ENCODE measurements at places on chromosomes 6 and 20.

- DNase-seq: no peak
Observed at GRCh38 chr6:74549746-74550145, 656.1 kb downstream of the COL12A1 start.

DNA sequence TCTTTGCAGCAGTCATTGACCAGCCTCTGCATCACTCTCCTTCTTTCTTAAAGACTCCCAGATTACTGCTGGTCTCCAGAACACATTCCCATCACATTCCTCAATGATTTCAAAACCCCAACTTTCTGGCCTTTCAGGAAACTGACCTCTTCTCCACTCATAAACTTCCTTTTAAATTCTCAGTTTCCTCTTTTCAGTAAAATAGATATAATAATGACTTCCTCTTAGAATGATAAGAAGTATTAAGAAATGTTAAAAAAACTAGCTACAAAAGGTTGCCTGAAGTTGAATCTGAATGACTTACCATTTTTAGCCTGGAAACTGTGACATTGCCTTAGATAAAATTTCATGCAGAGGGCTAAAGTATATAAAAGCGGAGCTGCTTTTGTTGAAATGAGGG, 239.3 kb downstream of the OGFRL1 start:
- DNase-seq: no peak

DNA sequence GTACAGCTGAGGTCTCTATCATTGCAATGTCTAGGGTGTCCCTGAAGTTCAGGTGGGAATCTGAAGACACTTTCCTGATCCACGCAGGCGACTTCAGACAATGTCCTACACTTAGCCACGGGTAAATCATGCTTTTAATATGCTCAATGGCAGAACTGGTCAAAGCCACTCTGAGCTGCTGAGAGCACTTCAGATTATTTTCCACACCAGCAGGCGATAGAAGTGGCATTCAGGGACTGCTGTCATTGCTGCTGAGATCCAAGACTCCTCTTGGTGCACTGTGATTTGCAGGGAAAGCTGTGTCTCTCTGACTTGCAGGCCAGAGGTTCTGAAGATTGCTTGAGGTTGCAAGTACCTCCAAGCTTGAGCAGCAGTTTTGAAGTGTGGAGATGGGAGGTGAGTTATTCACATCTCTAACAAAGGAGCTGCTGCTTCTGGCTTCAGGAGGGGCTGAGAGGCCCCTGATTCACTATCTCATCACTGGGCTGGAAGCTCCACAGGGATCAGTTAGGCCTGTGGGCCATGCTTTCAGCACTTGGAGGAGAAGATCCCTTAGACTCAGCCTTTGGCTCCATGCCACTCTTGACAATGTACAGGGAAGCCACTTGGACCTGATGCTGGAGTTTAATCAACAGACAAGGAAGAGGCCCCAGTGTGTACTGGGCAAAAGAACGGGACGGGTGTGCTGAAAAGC, 2.9 kb upstream of the SSTR4 start:
- no peak for DNase-seq

- no peak for DNase-seq
Observed at GRCh38 chr20:164618-165017, 7.4 kb downstream of the DEFB127 start.

DNA sequence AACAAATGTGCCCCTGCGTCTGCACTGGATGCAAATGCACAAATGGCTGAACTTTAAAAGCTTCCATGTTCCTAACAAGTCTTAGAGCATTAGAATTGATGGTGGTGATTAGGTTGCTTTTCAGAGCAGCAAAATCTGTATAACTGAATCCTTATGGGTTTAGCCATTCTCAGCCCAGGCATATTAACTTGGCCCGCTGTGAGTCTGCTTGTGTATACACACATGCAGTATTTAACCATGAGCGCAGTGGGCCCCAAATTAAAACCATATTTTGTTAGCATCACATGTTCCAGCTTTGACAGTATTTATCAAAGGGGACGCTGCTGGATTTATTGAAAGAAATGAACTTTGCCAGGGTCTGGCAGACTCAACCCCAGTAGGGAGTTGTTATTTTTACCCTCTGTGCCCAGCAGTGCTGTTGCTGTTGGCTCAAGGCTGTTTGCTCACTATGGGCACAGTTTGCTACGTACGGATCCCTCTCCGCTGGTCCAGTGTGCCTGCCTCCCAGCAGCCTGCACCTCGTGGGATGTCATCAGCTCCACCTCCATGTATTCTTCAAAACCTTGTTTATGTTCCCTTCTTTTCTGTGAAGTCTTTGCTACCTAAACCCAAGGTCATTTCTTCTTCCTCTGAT, 144.7 kb downstream of the QRSL1 start:
- DNase-seq: no peak

DNA sequence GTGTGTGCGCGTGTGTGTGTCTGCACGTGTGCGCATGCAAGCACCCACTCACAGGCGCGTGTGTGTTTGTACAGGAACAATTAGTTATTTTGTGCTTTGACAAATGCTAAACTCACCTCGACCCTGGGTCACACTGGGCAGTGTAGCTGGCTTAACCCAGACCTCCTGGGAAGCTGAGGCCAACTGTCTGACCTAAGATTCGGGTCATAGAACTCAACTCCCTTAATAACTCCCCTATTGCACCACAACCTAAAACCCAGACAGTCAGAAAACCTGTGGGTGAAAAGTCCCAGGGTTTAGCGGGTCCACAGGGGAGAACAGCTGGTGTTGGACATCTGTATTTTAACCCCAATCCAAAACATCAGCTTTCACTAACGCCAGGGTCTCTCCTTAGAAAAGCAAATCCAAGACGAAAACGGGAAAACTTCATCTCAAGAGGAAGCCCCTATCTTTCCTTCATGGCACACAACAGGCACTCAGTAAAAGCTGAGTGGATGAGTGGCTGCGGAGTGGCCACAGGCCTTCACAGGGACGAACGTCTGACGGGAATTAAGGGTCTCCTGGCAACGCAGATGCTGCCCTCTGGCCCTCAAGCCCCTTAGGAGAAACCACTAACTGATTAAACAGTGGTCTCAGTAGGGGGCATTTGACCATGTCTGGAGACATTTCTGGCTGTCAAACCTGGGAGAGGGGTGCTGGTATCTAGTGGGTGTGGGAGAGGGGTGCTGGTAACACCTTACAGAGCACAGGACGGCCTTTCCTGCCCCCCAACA, 4.5 kb downstream of the PMEPA1 start:
- DNase-seq: no peak

GRCh38 chr6:15280028-15280427, 34.2 kb downstream of the JARID2 start:
- DNase-seq: peak; percentile 72

DNA sequence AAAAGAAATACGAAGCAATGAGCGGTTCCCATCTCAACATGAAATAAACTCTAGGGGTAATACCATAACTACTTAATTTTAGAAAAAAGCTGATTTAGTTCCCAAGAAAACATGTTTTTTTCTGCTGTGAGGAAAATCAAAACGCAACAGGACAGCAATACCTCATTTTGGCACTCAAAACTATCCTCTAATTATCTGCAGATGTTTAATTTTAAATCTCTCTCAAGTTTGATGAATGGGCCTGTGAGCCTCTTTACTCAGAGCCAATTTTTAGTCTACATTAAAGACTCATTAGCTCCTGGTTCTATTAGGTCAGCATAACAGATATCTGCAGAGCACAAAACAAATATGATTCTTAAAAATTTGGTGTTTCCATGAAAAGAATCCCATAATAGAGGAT, 28.1 kb downstream of the RNF24 start:
- no peak for DNase-seq

DNA sequence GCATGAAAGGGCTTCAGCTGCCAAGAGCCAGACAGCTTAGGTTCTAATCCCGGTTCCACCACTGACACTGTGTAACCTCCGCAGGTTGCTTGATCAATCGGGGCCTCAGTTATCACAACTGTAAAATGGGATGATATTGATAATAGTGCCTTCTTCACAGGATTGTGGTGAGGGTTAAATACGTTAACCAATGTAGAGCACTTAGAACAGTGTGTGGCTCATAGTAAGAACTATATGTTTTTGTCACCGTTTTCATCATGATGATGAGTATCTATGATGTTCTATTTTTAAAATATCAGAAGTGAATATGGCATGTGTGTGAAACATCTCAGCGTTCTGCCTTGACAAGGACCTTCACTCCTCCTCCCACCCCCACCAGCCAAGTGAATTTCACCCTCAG, 10.3 kb upstream of the MAPK13 start:
- no peak for DNase-seq

- DNase-seq: peak; percentile 58
Observed at GRCh38 chr6:16698997-16699868, 62.0 kb downstream of the ATXN1 start.

GRCh38 chr20:31559704-31560093, 45.4 kb upstream of the ID1 start:
- DNase-seq: no peak

Data from astrocyte of the spinal cord (primary cell).